Spinal cord (tissue), 10 donors: ENCODE measurements at places on chromosomes 16 and 17. TPM values are rescaled to one million over a fixed set of nuclear protein-coding genes. Genes with fewer than 3 reads are reported as not detected.

DNA sequence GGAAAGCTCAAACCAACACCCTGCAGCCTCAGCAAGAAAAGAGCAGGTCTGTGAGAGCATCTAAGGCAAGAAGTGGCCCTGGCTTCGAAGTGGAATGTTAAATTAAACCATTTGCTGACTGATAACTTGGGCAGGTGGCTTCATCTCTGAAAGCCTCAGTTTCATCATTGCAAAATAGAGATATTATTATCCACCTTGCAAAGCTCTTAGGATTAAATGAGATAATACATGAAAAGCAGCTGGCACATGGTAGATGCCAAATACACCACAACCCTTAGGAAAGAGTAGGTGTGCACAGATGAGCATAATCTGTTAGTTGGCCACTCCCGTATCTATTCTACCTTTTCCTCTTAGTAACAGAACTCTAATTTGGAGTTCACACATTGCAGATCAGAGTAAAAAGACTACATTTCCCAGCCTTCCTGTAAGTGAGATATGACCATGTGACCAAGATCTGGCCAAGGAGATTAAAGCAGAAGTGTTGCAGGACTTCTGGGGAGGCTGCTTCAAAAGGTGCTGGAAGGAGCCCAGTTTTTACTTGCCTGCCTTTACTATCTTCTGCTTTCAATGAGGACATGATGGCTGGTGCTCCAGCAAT lies 288.7 kb downstream of the SOX9 start:
- DNase-seq = no peak

- no peak for DNase-seq
Observed at GRCh38 chr16:1734123-1734522, 28.1 kb downstream of the MAPK8IP3 start.

DNA sequence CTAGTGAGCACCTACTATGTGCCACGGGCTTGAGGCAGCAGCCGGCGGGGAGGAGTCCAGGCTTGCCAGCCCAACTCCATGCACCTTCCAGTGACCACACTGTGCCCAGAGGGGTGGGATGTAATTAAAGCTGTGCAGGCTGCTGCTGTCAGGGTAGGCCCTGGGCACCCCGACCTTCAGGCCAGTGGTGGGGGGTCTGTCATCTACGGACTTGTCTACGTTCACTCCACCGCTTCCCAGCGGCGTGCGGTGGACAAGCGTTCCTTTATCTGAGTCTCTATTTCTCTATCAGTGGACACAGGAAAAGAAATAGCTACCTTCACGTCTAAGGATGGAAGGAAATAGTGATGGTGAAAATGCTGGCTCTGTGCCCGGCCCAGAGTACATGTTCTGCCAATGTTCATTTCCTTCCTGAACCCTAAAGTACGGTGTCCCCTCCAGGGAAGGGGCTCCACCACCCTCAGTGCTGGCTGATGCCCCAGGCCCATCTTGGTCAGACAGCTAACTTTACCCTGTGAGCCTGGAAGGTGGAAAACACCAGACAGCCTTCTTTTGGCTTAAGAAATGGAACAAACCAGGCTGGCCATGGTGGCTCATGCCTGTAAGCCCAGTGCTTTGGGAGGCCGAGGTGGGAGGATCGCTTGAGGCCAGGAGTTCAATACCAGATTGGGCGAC lies 135.2 kb downstream of the SDK2 start:
- DNase-seq = no peak

DNA sequence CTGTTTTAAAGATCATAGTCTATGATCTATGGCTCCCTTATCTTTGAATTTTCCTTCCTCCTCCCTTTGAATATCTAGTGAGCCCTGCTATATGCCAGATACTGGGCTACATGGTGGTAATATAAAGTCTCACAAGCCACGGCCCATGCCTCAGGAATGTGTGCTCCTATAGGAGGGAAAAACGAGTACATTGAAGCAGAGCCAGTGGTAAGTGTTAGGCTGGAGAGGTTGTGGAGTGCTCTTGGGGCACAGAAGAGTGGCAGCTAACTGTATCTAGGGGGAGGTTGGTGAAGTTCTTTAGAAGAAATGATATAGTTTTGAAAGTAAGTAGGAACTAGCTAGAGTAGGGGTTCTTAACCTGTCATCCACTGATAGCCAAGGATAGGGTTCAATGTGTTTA lies 105.8 kb upstream of the PMFBP1 start:
- DNase-seq = no peak

The DRC3 gene
- total RNA-seq = 4.1 TPM

The PRDM7 gene
- not detected for total RNA-seq
